Stimulated activated CD8-positive, alpha-beta memory T cell treated with anti-CD3 and anti-CD28 coated beads, Interleukin-4, amount 100 ng/mL, for 24 hours (primary cell): ENCODE measurements at places on chromosomes 11 and 22.

- no peak for DNase-seq
Measured at GRCh38 chr11:104830508-104830907, 67.8 kb downstream of the CASP12 start.

GRCh38 chr11:120632579-120632978 is 121.0 kb downstream of the GRIK4 start:
- DNase-seq = no peak

DNA sequence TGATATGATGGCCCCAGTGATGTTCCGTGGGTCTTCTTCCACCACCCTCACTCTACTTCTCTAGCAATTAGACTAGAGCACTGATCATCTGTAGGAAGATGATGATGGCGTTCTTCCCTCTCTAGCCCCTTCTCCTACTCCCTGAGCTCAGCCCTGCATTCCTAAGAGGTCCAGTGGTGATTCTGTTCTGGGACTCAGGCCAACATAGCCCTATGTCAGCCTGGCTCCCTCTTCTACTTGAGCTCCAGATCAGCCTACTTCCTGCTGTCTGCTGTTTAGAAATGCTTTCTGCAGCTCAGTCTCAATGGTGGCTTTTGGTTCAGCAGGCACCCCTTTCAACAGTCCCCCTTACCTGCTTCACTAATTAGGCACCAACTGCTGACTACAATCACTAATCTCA is 86.1 kb upstream of the ZBED5 start:
- no peak for DNase-seq

DNA sequence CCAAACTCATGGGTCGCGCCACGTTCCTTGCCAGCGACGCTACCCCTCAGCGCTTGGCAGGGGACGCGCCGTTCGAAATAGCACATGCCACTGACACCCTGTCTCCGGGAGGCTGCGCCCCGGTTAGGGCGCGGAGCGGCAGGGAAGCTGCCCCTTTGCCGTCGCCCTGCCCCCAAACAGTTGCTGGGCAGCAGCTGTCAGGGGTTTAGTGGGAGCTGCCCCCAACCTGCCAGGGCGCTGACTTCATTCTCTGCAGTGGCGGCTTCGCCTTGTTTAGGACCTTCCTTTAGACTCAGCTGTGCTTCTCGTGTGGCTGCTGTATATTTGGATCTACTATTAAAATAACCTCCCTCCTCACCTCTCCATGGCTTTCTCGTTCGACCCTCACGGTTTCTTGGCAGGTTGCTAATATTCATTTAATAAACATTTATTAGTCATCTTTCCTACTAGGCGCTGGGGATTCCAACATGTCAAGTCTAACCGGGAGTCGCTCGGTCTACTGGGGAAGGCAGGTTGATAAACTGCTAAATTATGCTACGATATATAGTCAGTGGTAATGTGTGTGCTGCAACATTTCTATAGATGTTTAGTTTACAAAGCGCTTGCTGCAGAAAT is 782 bp downstream of the TMEM109 start:
- no peak for DNase-seq

- no peak for DNase-seq
Measured at GRCh38 chr22:47328550-47329243, 566.2 kb downstream of the TBC1D22A start.

- no peak for DNase-seq
Measured at GRCh38 chr11:114319716-114320328, 23.6 kb downstream of the NNMT start.

DNA sequence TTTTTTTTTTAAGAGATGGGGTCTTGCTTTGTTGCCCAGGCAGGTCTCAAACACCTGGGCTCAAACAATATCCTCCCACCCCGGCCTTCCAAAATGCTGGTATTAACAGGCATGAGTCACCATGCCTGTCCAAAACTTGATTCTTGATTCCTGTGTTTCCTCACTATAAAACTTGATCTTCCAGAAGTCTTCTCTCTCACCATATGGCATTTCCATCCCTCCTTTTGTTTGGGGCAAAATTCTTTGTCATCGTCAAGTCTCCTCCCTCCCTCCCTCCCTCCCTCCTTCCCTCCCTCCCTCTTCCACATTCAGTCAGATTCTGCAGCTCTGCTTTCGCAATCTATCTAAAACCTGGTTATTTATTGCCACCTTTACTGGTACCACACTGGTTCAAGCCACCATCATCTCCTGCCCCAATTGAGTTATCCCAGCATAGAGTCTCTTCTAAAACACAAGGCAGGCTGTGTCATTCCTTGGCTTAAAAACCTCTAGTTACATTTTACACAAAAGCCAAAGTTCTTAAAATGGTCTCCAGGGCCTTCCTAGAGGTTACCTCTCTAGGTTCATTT is 65.0 kb upstream of the HORMAD2 start:
- no peak for DNase-seq

- DNase-seq = no peak
Measured at GRCh38 chr11:33168709-33169200, 7.5 kb upstream of the CSTF3 start.

- no peak for DNase-seq
Measured at GRCh38 chr11:111302298-111302697, 4.0 kb downstream of the POU2AF3 start.

GRCh38 chr11:81424822-81425221 is 1308.8 kb downstream of the FAM181B start:
- no peak for DNase-seq

- DNase-seq = no peak
Measured at GRCh38 chr11:61059260-61059752, 43.0 kb upstream of the CD5 start.

DNA sequence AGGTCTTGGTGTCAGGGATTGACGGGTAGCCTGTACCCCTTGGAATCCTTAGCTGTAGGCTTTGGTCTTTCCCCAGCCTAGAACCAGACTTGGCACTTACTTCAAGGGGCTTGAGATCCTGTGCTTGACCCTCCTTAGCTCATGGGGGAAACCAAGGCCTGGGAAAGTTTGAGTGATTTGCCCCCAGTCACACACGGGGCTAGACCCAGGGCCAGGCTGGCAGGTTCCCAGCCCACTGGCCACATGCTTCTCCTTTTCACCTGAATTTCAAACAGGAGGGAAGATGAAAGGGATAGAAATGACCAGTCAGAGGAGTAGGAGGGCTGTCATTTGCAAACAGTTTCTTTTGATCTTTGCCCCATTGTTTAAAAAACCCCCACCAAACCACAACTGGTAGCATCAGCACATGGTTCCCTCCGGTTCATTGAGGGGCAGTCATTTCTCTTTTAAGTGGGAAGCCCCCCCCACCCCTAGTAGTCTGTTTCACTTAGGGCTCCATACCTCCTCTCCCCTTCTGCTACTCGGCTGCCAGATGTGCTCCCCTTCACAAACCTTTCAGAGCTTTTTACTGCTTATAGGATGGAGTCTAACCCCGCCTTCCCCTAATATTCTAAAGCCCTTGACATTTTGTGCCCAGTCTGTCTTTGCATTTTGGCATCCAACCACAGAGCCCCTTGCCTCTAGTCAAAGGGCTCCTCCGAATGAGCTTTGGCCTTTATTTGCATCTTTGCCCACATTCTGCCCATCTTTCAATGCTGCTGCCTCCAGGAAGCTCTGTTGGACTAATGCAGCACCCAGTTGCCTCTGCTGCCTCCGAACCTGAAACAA is 37.6 kb downstream of the ZNRF3 start:
- DNase-seq = no peak

DNA sequence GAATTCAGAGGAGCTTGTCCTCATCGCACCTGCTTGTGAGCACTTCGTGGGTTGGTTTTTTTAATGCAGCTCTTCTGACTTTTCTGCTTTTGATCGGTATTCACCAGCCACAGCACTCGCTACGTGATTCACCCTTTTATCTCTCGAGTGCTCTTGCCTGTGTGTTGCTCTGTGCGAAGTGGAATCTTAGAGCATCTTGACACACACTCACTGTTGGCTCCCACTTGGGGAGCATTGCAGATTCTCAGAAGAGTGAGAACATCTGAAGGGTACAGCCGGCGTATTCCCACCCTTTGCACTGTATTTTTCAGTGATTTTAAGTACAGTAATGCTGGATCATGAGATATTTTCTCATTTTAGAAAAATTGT is 10.9 kb downstream of the TNNT3 start:
- DNase-seq = no peak

DNA sequence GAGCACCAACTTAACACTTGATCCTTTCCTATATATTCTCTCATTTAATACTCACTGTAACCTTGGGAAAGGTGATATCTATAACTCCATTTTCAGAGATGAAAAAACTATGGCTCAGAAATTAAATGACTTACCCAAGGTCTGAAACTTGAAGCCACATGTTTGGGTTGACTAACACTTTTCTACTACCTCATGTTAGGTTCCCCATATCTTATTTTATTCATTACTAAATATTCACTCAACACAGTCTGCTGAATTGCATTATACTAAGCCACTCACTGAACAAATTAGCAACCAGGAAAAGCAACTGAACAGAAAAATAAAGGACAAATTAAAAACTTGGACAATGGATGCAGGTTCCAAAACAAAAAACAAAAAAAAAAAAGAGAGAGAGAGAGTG is 59.9 kb downstream of the FAM168A start:
- DNase-seq = no peak

DNA sequence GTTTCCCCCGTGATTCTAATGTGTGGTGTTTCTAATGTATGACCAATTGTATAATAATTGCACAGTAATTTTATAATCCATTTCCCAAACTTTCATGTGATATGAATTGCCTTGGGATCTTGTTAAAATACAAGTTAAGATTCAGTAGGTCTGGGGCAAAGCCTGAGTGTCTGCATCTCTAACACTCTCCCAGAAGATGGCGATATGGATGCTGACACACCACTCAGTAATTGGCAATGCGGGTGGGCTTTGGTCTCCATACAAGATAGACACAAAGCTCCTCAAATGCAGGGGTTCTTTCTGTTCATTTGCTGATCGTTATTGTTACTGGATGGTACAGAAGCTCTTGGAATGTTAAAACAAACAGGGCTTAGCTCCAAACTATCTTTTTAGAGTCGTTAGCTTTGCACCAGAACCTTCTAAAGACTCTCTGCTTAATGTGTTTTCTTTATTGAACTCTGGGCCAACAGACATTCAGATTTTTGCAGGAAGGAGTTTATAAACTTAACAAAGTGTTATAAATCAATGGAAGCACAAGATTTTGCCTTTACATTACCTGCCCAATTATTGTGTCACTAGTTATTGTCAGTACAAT is 45.4 kb upstream of the ANO3 start:
- no peak for DNase-seq

- DNase-seq = no peak
Measured at GRCh38 chr11:76629116-76629852, 41.3 kb downstream of the LRRC32 start.

DNA sequence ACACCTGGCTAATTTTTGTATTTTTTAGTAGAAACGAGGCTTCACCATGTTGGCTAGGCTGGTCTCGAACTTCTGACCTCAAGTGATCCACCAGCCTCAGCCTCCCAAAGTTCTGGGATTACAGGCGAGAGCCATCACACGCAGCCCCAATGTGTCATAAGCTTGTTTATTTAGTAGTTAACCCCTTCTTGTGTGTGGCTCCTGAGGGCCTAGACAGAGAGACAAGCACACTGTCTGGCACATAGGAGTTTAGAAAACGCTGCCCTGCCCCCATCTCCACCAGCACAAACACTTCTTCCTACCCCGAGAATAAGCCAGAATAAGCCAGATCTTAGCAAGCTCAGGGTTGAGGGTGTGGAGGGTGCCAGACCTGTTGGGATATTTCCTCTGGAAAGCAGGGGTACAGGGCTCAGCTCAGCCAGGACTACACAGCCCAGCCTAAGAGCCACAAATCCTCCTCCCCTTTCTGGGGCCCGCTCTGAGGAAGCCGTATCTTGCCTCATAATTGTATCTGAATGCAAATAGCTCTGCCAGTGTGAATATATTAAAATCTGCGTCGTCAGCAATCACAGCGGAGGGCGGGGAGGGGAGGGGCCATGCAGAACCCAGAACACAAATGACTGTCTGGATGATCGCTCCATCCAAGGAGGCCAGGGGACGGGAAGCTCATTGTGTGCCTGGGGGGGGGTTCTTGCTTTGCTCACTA is 247.3 kb downstream of the MN1 start:
- DNase-seq = no peak

- no peak for DNase-seq
Measured at GRCh38 chr22:27723708-27724107, 77.8 kb downstream of the MN1 start.

- DNase-seq = no peak
Measured at GRCh38 chr11:78216021-78216420, 27.3 kb downstream of the USP35 start.

DNA sequence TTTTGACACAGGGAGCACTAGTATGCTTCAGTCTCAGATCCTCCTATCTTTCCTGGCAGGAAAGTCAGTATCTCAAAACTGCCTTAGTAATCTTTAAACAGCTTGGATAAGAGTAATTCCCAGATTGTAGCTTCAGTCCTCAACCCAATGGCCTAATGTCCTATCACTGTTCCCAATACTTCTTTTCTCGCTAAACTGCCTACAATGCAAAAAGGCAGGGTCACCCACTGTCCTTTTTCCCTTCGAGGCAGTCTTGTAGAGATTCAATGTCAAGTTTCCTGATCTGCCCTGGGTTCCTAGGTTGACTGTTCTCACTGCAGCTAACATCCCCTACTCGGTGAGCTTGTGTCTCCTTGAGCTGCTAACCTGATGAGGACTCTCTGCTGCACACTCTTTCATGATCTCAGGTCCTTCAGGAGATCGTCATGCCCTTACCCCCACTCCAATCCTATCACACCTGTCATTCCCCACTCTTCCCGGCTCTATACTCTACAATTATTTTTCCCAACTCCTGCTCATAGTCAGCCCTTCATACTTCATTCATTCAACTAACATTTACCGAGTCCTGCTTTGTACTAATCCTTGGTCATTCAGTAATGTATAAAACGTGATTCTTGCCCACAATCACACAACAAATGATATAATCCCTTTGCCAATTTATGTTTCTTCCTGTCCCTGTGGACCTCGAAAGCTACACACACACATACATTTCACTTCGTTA is 904 bp downstream of the C2CD3 start:
- DNase-seq = no peak

GRCh38 chr11:34363363-34364084 is 5.7 kb upstream of the ABTB2 start:
- no peak for DNase-seq

GRCh38 chr11:71086687-71087258 is 165.6 kb downstream of the SHANK2 start:
- no peak for DNase-seq

DNA sequence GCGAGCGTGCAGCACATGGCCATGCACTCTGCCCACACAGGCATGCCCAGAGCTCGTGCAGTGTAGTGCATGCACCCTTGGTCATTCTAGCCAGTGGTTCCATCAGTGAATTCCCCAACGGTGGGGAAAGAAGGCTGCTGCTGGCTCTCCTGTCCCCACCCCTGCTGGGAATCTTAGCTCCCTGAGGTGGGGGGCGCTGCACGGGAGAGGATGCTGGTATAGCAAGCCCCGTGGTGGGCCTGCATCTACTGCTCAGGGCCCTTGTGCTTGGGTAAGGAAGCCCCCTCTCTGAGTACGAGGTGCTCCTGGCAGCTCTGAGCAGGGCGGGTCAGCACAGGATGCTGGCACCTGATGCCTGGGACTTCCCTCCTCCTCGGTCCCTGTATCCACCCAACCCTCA is 18.5 kb upstream of the BAIAP2L2 start:
- DNase-seq = no peak

GRCh38 chr11:23288003-23288783 is 427.9 kb upstream of the CCDC179 start:
- DNase-seq = no peak
